ENCODE measurements at places on chromosomes 5 and 9.

GRCh38 chr5:145980259-145980658, 43.9 kb downstream of the SH3RF2 start:
- no peak for DNase-seq

DNA sequence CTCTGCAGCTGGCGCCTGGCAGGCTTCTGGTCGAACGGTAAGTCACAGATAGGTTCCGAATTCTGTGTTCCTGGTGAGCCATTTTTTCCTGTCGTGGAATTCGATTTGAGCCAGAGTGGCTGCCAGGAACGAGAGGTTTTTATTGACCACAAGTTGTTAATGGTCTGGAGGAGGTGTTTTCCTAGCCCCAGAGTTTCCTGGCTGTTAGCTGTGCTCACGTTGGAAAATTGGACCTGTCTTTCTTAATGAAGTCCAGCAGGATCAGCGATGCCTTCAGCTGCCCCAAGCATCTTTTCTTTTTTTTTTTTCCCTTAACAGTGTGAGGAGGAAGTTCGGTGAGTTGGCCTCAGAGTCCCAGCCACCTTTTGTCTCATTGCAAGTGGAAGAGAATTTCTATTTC, 62.9 kb downstream of the COL5A1 start:
- no peak for DNase-seq

DNA sequence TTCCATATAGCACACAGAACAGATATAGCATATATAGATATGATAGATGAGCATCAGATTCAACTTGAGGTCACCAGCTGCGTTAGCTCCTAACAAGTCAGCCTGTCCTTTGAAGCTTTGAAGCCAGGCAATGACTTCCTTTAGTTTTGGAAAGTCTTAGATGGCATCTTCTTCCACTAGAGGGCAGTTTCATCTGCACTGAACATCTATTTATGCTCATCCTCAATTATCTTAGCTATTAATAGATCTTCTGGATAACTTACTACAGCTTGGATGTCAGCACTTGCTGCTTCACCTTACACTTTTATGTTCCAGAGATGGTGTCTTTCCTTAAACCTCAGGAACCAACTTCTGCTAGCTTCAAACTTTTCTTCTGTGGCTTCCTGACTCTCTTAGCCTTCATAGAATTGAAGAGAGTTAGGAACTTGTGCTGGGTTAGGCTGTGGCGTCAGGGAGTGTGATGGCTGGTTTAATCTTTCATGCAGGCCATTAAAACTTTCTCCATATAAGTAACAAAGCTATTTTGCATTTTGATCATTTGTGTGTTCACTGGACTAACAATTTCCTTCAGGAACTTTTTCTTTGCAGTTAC, 1401.4 kb downstream of the EFNA5 start:
- no peak for DNase-seq

- DNase-seq: peak; percentile 97
These were observed at the start of gene UBAP1 for GRCh38 chr9:34178436-34179212. Gene UBAP1, plus strand, starts transcription at chr9:34179043. Its CDS starts 41,872 bp downstream, at chr9:34220915.

DNA sequence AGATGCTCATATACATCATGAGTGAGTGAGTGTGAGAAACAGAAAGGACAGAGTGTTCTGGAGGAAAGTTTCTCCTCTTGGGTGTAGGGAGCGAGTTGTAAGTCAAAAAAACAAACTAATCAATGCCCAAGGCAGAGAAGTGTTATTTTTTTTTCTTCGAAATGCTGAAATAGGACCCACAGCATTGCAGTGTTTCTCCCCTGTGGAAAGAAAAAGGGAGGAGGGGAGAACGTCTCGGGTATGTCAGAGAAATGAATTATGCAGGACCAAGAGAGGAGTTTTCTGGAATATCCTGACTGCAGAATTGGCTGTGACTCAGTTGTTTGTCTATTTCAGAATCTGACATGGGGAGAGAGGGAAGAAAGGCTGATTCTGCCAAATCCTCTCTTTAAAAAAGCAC, 337.9 kb upstream of the RFX3 start:
- no peak for DNase-seq
